Lung microvascular endothelial cell (primary cell): ENCODE measurements at places on chromosomes 5 and 9. TPM values are rescaled to one million over a fixed set of nuclear protein-coding genes. Genes with fewer than 3 reads are reported as not detected.

DNA sequence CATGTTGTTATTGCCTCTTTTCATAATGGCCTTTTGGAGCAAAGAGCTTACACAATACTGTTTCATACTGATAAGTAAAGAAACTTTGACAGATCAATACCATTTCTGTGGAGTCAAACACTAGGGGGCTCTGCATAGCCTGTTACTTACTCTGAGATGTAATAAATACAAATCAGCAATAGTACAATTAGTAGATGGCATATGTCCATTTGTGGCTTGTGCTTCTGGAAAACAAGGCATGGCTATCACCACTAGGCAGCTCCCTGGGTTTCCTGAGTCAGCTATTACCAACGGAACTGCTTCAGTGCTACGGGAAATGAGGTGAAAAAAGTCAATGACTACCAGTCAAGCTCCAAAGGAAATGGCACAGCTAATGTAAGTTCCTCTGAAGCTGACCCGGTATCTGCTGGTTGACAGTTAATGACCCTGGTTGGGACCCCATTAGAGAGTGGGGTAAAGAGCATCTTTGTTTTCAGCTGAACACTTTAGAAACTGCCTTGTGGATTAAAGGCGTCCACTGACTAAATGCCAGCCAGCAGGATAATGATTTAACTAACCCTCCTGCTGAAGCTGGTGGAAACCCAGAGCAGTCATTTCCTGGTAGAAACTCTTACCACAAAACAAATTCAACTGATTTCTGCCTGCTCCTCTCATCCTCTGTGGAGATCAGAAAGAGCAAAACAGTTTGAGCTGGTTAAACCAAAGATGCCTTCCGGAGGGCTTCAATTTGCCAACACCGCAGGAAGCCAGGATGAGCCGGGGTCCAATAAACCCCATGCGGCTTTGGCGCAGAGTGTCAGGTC is 69.0 kb upstream of the FAM169A start:
- peak; percentile 78 for DNase-seq

- DNase-seq = peak; percentile 31
Measured at GRCh38 chr9:36738318-36738976, 165.8 kb downstream of the MELK start.

DNA sequence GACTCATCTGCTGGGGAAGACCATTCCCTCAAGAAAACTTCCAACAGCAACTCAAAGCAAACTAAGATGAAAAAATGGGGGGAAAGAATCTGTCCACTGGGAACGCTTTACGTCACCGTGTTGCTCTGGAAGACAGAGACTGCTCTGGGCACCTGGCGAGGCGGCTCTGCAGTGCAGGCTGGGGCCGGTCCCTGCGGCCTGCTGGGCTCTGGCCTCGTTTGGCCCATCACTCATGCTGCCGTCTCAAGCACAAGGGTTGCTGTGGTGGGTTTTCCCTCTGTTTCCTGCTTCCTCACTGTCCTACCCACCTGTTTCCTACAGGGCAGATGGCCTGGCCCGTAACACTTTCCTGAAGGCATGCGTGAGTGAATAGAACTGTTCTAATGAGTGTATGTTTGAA is 92.9 kb upstream of the OTULINL start:
- no peak for DNase-seq

DNA sequence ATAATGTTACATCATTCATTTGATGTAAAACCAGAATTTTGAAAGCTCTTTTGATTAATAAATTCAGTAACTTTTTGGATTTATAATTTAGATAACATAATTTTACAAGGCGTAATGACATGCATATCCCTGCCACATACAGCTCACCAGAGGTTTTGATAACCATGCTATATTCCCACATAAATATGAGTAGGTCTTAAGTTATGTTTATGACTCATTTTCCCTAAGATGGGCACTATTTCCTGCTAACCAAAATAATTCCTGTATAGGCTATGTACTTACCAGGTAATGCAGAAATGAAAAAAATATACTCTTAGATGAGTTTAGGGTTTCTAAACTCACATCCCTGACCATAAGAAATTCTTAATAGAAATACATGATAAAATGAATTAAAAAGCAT is 93.9 kb upstream of the EDIL3 start:
- no peak for DNase-seq

GRCh38 chr5:95941756-95942155 is 19.9 kb downstream of the ELL2 start:
- peak; percentile 14 for DNase-seq

- no peak for DNase-seq
Measured at GRCh38 chr5:955886-956761, 52.5 kb upstream of the NKD2 start.

PLAC8L1 gene
- 0.20 TPM in 1 of 2 replicates, not detected in the other for total RNA-seq

DNA sequence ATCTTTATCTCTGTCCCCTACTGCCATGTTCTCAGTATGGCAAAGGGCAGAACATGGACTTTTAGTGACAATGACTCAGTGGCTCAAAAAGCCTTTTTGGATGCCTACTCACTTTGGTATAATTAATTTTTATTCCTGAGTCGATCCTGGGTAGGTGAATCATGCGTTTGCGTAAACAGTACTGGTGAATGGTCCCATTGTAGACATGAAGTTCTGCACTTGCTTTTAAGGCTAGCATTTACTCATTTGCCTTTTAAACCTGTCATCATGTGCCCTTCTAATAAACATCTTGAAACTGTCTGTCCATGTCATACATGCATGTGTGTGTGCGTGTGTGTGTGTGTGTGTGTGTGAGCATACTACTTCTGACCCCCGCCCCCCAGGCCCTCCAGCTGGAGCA is 223.0 kb downstream of the AUH start:
- DNase-seq = no peak

- DNase-seq = no peak
Measured at GRCh38 chr9:121671612-121672155, 20.2 kb downstream of the DAB2IP start.
